Kasumi-1 (cell line): ENCODE measurements at places on chromosomes 7 and 10.

- no peak for DNase-seq
Measured at GRCh38 chr10:109205929-109206585, 717.3 kb downstream of the XPNPEP1 start.

DNA sequence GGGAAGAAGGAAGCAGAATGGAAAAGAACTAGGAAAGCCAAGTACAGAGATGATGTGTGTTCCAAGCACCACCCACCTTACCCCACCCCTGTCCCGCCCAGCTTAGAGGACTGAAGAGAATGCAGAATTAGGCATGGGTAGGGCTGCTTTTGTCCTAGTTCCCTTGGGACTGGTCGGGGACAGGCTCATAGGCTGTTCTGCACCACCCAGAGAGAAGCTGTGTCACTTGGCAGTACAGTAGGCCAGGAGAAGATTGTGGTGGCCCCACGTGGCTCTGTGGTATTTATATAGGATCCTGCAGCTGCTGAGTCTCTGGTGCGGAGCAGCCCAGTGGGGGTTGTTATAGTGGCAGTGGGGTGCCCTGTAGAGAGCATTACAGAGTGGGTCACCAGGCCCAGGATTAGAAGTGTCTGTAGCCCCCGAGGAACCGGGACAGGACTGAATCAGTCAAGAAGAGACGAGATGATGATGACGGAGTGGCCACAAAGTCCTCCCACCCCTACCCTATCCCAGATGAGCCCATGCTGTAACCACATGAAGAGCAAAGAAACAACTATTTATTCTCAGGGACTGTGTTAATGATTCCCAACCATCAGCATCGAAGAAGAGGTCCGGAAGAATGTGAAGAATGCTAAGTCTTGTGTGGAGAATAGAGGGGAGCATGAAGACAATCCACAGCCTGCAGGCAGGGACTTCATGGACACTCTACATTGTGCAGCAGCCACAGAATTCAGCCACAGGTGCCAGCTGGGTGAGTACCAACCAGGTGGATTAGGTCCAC lies 88.9 kb downstream of the C1GALT1 start:
- no peak for DNase-seq

DNA sequence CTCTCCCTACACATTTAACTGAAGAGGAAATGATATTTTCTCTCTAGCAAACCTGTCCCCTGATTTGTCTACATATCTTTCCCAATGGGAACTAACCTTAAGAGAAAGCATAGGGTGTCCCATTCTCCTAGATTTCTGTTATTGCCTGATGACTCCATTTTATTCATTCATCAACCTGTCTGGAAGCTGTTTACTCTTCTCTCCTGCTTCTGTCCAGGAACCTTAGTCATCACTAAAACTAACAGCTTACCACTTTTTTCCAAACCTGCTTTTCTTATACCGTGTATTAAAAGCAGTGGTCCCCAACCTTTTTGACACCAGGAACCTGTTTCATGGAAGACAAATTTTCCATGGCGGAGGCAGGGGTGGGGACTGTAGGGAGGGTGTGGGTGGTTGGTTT lies 473.3 kb upstream of the PCDH15 start:
- DNase-seq: no peak

DNA sequence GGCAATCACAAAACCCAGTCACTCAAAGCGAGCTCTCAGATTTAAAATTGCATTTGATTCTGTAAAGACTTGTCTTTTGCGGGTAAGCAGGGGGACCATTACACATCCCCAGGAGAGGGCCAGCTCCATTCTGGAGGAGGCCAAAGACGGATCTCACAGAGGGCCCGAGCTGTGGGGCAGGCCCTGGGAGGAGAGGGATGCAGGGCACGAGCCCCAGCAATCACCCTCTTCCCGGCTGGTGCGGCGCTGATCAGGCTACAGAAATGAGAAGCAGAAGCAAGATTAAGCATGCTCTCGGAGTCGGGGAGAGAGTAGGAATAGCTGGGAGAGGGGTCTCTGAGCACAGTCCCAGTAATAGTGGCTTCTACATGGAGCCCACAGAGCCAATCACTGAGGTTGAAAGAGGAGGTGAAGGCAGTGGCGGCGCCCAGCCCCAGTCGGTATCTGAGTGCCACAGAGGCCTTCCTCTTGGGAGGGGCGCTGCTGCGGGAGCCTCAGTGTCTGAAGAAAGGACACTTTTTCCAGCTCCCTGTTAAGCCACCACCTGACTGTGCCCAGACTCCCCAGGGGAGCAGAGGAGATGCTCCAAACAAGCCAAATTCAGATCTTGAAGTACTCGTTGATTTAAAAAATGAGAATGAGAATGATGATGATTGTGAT lies 7.1 kb downstream of the CXCL12 start:
- DNase-seq: no peak
